Ascending aorta (tissue), 2 donors: ENCODE measurements at places on chromosomes 3 and 15. TPM values are rescaled to one million over a fixed set of nuclear protein-coding genes. Genes with fewer than 3 reads are reported as not detected.

- no peak for DNase-seq
These were observed 42.7 kb downstream of the SH3BP5 start for GRCh38 chr3:15289661-15290060.

DNA sequence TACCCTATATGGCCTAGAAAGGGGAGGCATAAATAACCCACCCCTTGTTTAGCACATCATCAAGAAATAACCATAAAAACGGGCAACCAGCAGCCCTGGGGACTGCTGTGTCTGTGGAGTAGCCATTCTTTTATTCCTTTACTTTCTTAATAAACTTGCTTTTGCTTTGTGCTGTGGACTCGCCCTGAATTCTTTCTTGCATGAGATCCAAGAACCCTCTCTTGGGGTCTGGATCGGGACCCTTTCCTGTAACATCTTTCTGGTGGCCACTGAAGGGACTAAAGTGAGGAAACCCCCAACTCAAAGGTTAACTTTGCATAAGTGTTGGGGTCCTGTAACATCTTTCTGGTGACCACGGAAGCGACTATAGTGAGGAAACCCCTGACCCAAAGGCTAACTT, 15.7 kb upstream of the HHATL start:
- no peak for DNase-seq

DNA sequence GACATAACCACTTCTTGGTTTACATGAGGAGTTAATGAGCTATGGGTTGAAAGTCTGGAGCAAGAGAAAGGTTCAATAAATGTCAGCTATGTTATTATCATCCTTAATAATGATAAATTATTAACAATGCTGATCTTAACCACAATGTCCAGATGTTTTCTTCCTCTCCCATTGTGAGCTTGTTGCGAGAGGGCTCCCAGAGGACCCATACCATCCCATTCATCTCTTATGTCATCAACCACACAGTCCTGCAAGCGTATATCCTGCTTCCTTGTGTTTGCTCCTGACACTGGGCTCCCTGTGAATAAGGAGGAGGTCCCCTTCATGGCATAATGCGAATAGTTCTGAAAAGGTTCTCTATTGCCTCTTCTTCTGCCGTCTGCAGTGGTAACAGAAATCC, 266.8 kb downstream of the TLE3 start:
- no peak for DNase-seq

GRCh38 chr3:27345493-27345892, 23.7 kb downstream of the NEK10 start:
- no peak for DNase-seq

DNA sequence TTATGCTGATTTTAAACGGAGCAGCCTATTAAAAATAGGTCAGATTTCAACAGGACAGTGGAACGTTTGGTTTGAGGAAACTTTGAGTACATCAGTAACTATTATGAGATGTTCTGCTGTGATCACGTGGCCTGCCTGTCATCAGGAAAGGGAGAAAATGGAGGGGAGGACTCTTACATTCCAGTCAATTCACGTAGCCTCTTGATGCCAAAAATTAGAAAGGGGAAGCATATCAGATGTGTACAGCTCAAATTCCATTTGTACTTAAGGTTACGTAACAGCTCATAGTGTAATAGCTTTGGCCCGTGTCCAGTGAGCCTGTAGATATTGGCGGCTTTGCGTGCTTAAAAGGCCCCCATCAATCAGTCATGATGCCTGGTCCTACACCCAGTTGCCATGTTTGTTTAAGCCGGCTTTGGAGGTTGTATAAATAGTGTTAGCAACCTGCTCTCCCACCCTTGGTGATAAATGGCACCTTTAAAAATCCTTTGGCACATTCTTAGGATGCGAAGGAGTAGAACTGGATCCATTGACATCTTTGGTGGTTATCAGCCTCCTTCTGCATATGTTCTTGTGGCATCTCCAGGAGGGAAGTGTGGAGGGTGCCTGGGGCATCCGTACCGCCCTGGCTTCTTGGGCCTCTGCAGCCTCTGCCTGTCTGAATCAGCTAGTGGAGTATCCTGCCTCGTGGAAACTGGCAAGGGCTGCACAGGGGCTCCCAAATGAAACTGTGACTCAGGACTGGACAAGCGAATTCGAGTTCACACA, 163.9 kb downstream of the THSD4 start:
- peak; percentile 31 for DNase-seq

DNA sequence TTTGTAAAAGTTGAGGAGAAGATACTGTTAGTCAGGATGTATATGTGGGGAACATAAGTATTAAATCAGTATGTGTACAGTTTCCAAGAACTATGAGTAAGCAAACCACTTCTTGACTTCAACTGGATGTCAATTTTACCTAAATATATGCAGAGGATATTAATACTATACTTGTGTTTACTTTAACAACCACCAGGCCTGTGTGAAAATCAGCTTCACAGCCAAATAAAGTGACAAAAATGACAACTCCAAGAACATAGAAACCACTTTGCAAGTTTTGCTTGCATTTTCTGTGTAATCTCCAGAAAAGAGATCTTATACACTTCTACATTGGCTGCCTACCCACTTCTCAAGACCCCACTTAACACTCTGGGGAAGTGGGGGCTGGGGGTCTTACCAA, 293.3 kb upstream of the RORA start:
- DNase-seq, result no peak

DNA sequence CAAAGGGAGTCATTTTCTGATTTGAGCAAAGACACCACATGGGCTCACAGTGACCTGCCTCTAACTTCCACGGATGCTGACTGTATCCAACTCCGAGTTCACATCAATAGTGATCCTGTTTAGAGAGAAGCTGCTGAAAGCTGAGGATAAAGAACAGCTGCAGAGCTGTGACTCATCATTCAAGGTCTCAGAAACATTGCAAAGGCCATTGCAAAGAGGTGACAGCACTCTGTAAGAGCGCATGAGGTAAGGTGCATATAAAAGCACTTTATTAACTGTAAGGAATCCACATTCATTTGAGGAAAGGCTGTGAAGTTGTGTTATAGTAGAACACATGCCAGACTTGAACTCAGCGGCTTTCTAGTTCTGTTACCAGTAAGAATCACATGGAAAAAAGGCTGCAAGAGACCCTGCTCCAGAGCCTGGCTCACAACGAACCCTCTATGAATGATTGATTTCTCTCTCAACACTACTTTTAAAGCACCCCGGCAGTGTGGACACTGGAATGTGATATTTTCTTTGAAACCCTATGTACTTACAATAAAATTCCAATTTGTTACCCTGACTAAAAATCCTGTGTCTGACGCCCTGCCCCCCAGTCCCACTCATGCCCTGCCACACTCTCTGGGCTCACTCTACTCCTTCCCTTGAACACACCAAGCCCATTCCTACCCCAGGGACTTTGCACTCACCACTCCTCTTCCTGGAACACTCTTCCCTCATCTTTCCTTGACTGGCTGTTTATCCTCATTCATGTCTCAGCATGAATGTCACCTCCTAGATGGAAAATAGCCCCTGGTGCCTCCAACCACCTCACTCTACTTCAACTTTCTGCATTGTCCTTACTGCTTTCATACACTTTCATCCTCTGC, 111.2 kb downstream of the LSM3 start:
- no peak for DNase-seq

- DNase-seq, result no peak
These were observed 1.0 kb upstream of the MAP3K13 start for GRCh38 chr3:185361920-185362319.

The ANO10 gene
- 24.9 TPM for total RNA-seq

The C2CD4A gene
- total RNA-seq, result not detected

The FBLN2 gene
- total RNA-seq, result 323 TPM

The ITIH3 gene
- total RNA-seq, result 38.3 TPM

The SNX22 gene
- total RNA-seq, result 0.53 TPM

The PAK6 gene
- not detected for total RNA-seq

The GOLGA8T gene
- 1.4 TPM for total RNA-seq

The DNASE1L3 gene
- 10.0 TPM for total RNA-seq

The CDHR4 gene
- not detected for total RNA-seq

The SGO1 gene
- total RNA-seq, result not detected

The GPR149 gene
- not detected for total RNA-seq
